Lung microvascular endothelial cell (primary cell): ENCODE measurements at places on chromosomes 12 and 14. TPM values are rescaled to one million over a fixed set of nuclear protein-coding genes. Genes with fewer than 3 reads are reported as not detected.
A peak's percentile ranks its signal among the peaks of the same experiment; 100 is the strongest.

GRCh38 chr14:72104011-72104613 is 171.9 kb downstream of the RGS6 start:
- no peak for DNase-seq

Gene PMEL
- 0.20 and 0.22 TPM in 2 replicates for total RNA-seq

- DNase-seq: no peak
Measured at GRCh38 chr12:123095078-123095881, 55.6 kb downstream of the PITPNM2 start.

- no peak for DNase-seq
Measured at GRCh38 chr14:88599761-88600439, 37.1 kb downstream of the ZC3H14 start.

DNA sequence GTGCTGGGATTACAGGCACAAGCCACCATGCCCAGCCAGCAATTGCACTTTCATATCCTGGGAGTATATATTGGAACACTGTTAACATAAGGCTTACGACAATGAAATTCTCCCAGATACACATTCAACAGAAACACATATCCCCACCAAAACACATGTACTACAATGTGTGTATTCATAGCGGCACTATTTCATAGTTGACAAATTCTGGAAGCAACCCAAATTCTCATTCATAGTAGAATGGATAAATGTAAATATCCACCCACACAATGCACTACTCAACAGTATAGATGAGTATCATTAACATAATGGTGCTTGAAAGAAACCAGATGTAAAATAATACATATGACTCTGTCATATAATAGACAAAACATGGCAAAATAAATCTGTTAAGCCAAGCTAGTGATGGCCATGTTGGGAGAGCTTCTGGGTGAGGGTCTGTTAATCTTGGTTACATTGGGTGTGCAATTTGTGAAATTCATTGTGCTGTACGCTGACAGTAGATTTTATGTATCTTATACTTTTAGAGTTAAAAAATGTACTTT is 2.6 kb upstream of the DNAAF2 start:
- no peak for DNase-seq

DNA sequence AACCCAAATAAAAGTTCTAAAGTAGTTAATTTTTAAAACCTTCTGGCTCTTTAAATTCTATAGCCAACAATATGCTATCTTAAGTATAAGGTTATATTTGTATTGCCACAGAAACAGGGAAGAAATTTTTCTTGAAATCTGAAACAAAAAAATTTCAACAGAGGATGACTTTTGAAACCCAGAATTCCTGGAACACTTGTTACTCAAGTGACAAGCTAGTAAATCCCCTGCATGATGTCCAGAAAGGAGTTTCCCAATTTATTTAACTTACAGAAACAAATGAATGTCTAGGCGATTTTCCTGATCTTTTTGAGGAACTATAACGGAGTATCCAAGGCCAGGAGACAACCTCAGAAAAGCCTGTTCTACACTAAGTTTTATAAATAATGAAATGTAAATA is 69.6 kb downstream of the SLC41A2 start:
- DNase-seq: no peak

Gene INHBC
- not detected in 2 replicates for total RNA-seq

- DNase-seq: no peak
Measured at GRCh38 chr12:67919406-67919805, 69.8 kb upstream of the IFNG-AS1 start.

GRCh38 chr12:32107359-32108267 is 966 bp downstream of the BICD1 start:
- peak; percentile 53 for DNase-seq

GRCh38 chr12:54588110-54588889 is at the start of gene PPP1R1A:
Gene PPP1R1A, minus strand, starts transcription at chr12:54588659. Its CDS starts 171 bp downstream, at chr12:54588488.
- DNase-seq: no peak
